ENCODE measurements at places on chromosomes 4 and X.

DNA sequence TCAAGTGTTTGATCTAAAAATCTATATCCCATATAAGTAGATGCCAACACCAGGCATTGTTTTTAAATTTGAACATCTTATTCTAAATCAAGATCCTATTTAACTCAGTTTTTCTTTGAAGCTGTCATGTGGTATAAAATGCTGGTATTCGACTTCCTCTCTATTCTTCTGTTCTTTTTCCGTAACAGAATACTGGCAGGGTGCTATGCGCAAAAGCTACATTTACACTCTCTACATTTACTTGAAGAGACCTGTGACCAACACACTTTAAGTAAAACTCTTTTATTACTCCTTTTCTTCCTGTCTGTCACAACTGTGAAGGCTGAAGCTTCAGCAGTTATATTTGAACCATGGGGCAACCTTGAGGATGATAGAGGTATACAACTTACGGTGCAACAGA, 612.8 kb downstream of the C4orf33 start:
- no peak for DNase-seq

- no peak for DNase-seq
These were observed 343.5 kb downstream of the IDS start for GRCh38 chrX:149161435-149162088.

- no peak for DNase-seq
These were observed 781.4 kb downstream of the KLHL13 start for GRCh38 chrX:117335209-117335608.

- no peak for DNase-seq
These were observed 232.1 kb downstream of the DCLK2 start for GRCh38 chr4:150310159-150310895.

DNA sequence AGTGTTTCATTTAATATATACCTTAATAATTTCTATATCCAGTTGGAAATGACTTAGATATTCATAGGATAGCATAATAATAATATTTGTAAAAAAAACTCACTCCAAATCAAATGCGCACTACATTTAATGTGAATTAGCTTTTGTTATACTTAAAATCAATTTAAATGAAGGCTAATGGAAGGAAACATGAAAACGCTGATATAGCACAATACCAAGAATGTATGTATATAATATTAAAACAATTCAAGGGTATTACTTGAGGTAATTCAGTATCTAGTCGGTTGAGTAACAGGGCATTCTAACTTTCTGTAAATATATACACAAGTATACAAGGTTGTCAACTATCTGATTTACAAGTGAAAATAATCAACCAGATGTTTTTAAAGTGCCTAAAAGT, 307.1 kb upstream of the TEX13C start:
- DNase-seq, result no peak

DNA sequence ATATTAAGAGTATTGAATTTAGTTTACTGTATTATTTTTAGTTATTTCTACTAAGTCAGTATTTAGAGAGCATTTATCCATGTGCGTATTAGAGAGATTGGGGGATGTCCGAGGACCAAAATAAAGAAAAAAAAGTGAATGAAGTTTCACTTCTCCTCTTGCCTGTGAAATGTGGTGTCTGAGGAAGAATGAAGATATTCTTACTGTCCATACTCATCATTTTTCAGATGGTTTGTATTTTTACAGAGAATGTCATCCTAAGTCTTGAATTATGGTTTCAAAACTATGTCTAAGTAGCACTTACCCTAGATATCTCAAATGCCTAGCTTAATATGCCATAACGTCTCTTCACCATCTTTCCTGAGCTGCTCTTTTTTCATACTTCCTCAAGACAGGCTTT, 854.3 kb downstream of the C4orf33 start:
- no peak for DNase-seq

DNA sequence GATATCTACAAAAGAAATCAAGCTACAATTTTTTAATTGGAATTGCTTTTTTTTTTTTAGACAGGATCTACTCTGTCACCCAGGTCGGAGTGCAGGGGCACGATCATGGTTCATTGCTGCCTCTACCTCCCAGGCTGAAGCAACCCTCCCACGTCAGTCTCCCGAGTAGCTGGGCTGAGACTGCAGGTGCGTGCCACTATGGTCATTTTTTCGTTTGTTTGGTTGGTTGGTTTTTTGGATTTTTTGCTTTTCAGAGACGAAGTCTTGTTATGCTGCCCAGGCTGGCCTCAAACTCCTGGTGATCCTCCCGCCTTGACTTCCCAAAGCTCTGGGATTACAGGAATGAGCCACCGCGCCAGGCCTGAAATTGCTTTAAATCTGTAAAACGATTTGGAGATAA, 15.6 kb downstream of the RGN start:
- no peak for DNase-seq

DNA sequence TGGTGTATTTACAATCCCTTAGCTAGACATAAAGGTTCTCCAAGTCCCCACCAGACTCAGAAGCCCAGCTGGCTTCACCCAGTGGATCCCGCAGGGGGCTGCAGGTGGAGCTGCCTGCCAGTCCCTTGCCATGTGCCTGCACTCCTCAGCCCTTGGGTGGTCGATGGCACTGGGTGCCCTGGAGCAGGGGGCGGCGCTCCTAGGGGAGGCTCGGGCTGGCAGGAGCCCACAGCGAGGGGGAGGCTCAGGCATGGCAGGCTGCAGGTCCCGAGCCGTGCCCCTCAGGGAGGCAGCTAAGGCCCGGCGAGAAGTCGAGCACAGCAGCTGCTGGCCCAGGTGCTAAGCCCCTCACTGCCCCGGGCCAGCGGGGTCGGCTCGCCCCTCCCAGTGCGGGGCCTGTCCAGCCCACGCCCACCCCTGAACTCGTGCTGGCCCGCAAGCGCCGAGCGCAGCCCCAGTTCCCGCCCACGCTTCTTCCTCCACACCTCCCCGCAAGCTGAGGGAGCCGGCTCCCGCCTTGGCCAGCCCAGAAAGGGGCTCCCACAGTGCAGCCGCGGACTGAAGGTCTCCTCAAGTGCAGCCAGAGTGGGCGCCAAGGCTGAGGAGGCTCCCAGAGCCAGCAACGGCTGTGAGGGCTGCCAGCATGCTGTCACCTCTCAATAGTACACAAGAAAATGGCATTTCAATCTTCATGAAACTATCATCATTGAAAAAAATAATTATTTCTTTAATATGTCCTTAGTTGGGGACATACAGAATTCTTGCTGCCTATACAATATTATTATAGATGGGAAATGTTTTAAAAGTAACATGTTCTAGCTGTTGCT, 189.1 kb downstream of the SLC7A11 start:
- no peak for DNase-seq

- DNase-seq, result no peak
These were observed 163.3 kb upstream of the USP38 start for GRCh38 chr4:143021384-143021783.

- no peak for DNase-seq
These were observed 9.7 kb upstream of the GEMIN8 start for GRCh38 chrX:14039344-14039743.

GRCh38 chrX:145826466-145826865, 8.8 kb downstream of the SLITRK2 start:
- DNase-seq, result no peak

DNA sequence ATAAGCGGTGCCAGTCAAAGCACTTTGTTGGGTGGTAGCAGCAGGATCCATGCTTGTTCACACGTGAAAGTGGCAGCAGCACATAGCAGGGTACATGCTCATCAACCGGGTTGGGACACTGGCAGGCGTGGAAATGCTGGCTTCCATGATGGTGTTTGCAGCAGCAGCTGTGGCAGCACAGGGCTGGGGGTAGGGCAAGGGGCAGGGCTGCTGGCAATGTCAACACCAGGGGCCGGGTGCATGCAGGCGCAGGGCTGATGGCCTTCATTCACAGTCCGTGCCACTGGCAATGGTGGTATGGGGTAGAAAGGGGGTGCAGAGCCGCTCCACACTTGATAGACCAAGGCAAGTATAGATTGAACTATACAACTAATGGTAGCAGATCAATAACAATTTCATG, 374.7 kb upstream of the FAM241A start:
- no peak for DNase-seq

DNA sequence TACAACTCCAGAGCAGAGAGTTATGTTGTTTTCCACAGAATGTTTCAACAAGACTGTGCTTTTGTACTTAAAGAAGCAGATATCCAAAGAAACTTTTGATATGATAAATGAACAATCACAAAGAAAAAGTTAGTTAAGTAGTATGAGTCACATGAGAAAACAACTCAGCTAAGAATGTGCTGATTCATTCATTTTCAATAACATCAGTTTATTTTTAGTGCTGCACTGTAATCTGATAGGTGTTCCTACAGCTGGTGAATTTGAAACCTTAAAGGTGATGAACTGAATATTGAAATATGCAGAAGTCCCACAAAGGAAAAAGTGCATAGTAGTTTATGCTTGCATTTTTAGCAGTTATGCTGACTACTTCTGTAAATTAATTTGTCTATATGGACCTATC, 180.3 kb upstream of the TENM3 start:
- no peak for DNase-seq

GRCh38 chr4:146975527-146975926, 29.9 kb upstream of the TTC29 start:
- no peak for DNase-seq
